ENCODE measurements at places on chromosomes 1 and 21.

GRCh38 chr1:90925928-90926869, 95.6 kb downstream of the ZNF644 start:
- peak; percentile 32 for DNase-seq

GRCh38 chr1:74502432-74502831, 10.0 kb downstream of the LRRC53 start:
- peak; percentile 37 for DNase-seq

- DNase-seq: no peak
Observed at GRCh38 chr21:34687745-34688144, 19.0 kb downstream of the CLIC6 start.

DNA sequence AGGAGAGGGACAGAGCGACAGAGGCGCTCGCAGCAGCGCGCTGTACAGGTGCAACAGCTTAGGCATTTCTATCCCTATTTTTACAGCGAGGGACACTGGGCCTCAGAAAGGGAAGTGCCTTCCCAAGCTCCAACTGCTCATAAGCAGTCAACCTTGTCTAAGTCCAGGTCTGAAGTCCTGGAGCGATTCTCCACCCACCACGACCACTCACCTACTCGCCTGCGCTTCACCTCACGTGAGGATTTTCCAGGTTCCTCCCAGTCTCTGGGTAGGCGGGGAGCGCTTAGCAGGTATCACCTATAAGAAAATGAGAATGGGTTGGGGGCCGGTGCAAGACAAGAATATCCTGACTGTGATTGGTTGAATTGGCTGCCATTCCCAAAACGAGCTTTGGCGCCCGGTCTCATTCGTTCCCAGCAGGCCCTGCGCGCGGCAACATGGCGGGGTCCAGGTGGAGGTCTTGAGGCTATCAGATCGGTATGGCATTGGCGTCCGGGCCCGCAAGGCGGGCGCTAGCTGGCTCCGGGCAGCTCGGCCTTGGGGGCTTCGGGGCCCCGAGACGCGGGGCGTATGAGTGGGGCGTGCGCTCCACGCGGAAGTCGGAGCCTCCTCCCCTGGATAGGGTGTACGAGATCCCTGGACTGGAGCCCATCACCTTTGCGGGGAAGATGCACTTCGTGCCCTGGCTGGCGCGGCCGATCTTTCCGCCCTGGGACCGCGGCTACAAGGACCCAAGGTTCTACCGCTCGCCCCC, at the start of the genes CYB5RL and MRPL37:
Gene CYB5RL, minus strand, starts transcription at position 266 of the 754 bp plus-strand sequence. CDS start 4,414 bp downstream, outside the sequence.
Gene MRPL37, plus strand, starts transcription at position 403 of the 754 bp plus-strand sequence. Its CDS starts 77 bp downstream, at position 480.
- DNase-seq: peak; percentile 94

GRCh38 chr1:3386205-3387002, 68.1 kb upstream of the ARHGEF16 start:
- no peak for DNase-seq

- DNase-seq: no peak
Observed at GRCh38 chr1:172616195-172616594, 42.7 kb upstream of the FASLG start.

GRCh38 chr1:36083219-36083618, 675 bp upstream of the TEKT2 start:
- DNase-seq: no peak

GRCh38 chr1:22339237-22339636, 112.4 kb upstream of the ZBTB40 start:
- DNase-seq: no peak

DNA sequence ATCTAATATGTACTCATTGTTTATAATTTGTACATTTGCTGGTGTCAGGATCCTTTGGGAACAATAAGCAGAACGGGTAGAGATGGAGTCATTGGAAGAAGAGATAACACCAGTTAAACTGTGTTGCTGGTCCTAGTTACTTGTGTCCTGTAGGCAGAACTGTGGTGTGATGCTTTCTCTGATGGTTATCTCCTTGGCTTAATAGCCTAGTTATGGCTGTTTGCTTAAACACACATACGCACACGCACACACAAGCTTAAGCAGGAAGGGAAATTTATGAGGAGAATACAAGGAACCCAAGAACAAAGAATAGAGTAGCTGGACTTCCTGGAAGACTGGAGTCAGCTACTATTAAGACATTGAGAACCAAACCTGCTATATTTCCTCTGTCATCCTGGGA, 5.7 kb upstream of the PKN2 start:
- no peak for DNase-seq

GRCh38 chr1:86779308-86780191, 75.2 kb downstream of the SH3GLB1 start:
- DNase-seq: peak; percentile 86

GRCh38 chr1:156117414-156118176, 3.1 kb downstream of the LMNA start:
- DNase-seq: no peak

DNA sequence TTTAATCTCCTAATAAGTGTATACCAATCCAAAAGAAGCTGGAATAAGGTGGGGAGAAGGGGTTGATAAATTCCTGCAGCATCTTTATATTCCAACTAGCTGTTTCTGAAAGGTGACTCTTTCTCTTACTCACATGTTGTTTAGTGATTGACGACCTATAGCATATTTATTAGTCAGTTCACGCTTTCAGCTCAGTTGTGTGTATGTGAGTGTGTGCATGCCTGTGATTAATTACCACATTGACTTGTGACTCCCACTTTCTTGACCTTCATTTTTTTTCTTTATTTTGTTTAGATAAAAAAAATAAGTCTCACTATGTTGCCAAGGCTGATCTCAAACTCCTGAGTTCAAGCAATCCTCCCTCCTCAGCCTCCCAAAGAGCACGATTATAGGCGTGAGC, 44.4 kb downstream of the ATP2B4 start:
- no peak for DNase-seq

DNA sequence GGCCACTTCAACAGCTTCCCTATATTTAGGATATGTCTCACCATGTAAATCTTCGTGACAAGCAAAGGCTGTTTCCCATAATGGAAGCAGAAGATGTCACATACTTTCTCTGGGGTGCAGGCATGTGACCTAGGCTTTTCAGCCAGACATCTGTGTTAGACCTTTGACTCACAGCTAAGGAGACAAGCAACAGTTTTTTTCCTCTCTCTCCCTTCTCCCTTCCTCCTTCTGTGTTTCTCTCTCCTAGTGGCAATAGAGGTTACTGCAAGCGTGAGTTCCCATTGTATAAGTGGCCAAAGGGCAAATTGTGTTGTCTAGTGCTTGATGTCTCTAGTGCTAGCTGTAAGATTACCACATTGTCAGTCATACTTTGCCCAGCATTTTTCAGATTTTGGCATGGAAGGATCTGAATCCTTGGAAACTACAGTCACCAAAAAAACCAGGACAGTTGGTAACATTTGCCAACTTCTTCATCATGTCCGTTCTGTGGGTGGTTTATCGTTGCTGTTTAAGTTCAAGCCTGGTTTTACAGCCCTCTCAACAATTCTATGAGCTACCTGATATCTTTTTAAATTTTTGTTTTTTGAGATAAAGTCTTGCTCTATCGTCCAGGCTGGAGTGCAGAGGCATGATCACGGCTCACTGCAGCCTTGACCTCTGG, 44.4 kb upstream of the RABGAP1L start:
- peak; percentile 79 for DNase-seq

DNA sequence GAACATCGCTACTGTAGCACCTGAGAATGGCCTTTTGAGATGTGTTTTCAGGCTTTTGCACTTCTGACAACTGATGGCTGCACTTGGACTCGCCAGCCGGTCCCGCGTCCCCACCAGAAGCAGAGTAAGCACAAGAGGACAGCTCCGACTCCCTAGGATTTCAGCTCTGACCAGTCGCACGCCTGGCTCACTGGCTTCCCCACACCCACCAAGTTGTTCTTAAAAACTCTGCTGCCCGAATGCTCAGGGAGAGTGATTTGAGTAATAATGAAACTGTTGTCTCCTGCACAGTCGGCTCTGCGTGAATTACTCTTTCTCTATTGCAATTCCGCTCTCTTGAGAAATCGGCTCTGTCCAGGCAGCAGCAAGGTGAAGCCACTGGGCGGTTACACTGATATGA, 40.2 kb upstream of the NLRP3 start:
- no peak for DNase-seq

- DNase-seq: peak; percentile 52
Observed at GRCh38 chr1:190478149-190479049, 735 bp upstream of the BRINP3 start.

- DNase-seq: no peak
Observed at GRCh38 chr1:70188522-70188921, 16.9 kb downstream of the LRRC40 start.

GRCh38 chr1:68206848-68207689, 25.3 kb downstream of the WLS start:
- DNase-seq: peak; percentile 66

DNA sequence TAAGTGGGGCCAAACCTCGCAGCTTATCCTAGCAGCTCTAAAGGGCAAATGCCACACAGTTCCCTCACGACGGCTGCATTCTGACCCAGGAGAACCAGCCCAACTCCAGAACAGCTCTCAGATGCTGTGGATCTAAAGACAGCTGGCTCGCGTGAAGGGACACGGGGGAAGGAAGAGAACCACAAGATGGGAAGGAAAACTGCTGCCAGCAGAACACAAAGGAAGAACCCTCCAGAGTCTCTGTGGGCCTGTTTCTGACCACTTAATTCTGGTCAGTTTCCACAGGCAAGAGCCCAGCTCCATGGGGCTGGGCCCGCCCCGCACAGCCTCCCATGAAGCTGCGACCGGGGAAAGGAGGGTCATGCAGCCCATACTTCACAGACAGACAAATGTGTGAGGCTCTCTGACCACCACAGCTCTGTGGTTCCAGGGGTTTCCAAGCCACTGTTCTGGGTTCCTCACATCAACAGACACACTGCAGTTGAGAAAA, 61.1 kb downstream of the SLC45A1 start:
- DNase-seq: no peak

DNA sequence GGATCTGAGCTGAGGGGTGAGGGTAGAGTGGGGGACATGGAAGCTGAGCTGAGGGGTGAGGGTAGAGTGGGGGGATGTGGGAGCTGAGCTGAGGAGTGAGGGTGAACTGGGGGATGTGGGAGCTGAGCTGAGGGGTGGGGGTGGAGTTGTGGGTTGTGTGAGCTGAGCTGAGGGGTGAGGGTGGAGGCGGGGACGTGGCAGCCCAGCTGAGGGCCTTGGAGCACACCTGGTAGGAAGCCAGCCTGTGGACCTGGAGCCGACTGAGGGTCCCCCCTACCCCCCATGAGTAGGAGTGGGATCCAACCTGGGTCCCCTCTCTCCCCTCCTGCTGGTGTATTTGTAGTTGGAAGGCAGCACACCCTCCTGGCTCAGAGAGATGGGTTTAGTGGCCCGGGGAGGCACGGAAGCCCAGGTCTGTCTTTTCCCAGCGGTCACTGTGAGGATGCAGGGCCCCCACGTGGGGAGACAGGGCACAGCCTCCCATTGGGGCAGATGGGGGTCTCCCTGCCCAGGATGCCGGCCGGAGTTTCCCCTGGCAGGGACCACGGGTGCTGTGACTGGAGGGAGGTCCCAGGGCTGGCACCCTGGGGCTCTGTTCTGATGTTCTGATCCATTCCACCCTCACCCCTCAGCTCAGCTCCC, 13.2 kb upstream of the NPHP4 start:
- no peak for DNase-seq

GRCh38 chr1:20037877-20038276, 32.1 kb upstream of the PLA2G5 start:
- DNase-seq: peak; percentile 12

DNA sequence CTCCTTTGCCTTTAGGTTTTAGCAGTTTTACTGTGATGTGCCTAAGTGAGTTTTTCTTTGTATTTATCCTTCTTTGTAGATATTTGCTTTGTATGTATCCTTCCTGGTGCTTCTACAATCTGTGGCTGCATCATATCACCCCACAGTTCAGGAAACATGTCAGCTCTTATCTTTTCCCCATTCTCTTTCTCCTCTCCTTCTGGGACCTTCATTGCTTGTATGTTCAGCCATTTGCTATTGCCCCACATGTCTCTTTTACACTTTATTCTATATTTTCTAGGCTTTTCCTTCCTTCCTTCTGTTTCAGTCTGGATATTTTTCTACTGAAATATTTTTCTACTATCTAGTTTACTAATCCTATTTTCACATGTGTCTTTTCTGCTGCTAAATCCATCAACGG, 14.9 kb downstream of the KNCN start:
- no peak for DNase-seq

- DNase-seq: peak; percentile 68
Observed at GRCh38 chr1:216314379-216315095, 108.7 kb downstream of the USH2A start.

DNA sequence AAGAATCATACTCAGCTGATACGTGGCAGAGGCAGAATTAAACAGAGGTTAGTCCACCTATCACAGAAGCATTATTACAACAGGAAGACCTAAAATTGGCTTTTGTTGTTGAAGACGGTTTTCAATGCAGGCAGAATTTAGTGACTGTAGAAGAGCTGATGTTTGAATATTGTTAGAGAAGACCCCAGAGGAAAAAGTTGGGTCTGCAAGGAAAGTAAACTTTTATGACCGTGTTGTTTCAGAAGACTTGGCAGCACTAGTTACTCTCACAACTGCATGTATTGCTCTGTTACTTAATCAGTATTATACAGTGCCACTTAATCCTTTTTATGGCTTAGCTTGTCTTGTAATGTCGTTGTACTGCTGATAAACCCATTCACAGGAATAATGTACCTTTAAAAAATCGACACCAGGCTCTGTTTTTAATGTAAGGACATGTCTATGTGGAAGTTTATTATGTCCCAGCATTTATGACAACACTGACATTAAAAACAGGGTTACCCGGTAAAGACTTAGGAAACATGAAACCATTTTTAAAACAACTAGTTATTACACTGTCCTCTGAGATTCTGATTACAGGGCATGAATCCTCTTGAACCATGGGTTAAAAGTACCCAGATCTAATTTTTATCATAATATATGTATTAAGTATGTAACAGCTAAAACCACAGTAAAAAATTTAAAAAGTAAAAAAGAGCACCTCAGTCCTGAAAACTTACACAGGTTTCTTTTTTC, 235.4 kb downstream of the TTLL7 start:
- DNase-seq: no peak

GRCh38 chr1:218324226-218324580, 20.9 kb upstream of the TGFB2 start:
- no peak for DNase-seq

GRCh38 chr1:178916448-178917174, 45.7 kb upstream of the ANGPTL1 start:
- DNase-seq: no peak

- DNase-seq: no peak
Observed at GRCh38 chr1:87389546-87389945, 60.9 kb downstream of the LMO4 start.

- DNase-seq: no peak
Observed at GRCh38 chr1:983798-984475, 2.0 kb upstream of the PERM1 start.

DNA sequence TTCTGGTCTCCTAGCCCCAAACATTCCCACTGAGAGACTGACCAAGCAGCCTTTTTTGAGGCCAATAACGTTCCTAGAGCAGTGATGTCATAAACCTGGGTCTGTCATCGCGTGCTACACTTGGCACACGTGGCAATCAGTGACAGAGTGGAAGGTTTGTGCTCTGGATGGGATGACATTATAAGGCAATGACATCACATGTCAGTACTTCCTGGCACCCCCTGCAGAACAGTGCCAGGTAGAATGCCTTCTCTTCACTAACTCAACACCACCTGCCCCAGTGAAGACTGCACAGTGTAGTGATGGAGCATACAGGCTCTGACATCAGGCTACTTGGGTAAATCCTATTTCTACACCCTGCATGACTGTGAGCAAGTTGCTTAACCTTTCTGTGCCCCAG, 5.4 kb upstream of the ZNF648 start:
- no peak for DNase-seq
